Substantia nigra (tissue), 51 donors: ENCODE measurements at places on chromosomes 11 and 22.

DNA sequence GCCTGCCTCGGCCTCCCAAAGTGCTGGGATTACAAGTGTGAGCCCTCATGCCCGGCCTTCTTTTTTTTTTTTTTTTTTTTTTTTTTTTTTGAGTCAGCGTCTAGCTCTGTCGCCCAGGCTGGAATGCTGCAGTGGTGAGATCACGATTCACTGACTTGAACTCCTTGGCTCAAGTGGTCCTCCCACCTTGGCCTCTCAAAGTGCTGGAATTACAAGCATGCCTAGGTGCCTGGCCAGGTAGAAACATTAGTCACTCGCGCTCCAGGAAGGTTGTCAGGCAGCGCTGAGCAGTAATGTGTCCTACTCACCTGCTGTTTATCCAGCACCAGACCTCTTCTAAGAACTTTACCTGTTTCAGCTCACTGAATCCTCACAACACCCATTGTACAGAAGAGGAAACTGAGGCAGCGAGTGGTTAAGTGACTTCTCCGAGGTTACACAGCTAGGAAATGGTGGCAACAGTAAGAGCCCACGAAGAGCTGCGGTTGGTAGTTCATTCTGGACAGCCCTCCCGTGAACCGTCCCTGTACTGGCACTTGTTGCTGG lies 496 bp upstream of the CST6 start:
- DNase-seq: no peak

GRCh38 chr22:27748751-27749191 lies 52.8 kb downstream of the MN1 start:
- DNase-seq: no peak

DNA sequence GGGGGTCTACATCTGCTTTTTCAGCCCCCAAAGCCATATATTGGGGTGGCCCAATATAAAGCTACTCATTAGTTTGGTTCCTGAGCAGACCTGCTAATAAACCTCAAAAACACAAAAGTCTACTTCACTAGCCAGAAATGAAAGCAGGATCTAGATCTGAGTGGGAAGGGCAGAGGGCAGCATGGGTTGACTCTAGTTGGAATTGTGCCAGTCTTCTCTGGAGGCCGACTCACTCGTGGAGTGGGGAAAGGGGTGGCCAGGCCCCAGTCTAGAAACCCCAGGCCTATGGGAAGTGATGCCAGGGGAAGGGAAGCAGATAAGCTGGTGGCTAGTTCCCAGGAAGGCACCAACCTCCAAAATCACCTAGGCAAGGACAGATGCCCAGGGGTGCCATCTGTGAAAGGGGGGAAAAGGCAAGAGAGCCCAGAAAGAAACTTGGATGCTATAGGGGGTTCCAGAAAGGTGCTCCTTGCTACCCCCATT lies 5.3 kb downstream of the PATZ1 start:
- DNase-seq: no peak

GRCh38 chr11:85855341-85855656 lies at the start of gene CCDC83:
TSS of gene CCDC83 (plus strand) at chr11:85855383. CDS start at chr11:85865124, 9,741 bp downstream.
- DNase-seq: no peak

DNA sequence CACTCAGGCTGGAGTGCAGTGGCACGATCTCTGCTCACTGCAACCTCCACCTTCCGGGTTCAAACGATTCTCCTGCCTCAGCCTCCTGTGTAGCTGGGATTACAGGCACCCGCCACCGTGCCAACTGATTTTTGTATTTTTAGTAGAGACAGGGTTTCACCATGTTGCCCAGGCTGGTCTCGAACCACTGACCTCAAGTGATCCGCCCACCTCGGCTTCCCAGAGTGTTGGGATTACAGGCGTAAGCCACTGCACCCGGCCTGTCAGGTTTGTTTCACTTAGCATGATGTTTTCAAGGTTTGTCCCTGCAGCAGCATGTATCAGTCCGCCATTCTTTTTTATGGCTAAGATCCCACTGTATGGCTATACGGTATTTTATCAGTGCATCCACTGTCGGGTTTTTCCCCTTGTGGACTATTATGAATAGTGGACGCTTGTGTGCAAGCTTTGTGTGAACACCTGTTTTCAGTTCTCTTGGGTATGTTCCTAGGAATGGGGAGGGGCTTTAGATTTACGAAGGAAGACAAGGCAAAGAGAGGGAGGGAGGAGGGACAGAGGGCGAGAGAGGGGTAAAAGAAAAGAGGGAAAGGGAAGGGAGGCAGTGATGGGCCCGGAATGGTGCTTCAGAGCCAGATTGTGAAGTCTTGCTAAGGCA lies 13.9 kb upstream of the CDC42EP2 start:
- no peak for DNase-seq

- DNase-seq: no peak
Measured at GRCh38 chr22:39528080-39528661, 4.4 kb downstream of the RPS19BP1 start.

DNA sequence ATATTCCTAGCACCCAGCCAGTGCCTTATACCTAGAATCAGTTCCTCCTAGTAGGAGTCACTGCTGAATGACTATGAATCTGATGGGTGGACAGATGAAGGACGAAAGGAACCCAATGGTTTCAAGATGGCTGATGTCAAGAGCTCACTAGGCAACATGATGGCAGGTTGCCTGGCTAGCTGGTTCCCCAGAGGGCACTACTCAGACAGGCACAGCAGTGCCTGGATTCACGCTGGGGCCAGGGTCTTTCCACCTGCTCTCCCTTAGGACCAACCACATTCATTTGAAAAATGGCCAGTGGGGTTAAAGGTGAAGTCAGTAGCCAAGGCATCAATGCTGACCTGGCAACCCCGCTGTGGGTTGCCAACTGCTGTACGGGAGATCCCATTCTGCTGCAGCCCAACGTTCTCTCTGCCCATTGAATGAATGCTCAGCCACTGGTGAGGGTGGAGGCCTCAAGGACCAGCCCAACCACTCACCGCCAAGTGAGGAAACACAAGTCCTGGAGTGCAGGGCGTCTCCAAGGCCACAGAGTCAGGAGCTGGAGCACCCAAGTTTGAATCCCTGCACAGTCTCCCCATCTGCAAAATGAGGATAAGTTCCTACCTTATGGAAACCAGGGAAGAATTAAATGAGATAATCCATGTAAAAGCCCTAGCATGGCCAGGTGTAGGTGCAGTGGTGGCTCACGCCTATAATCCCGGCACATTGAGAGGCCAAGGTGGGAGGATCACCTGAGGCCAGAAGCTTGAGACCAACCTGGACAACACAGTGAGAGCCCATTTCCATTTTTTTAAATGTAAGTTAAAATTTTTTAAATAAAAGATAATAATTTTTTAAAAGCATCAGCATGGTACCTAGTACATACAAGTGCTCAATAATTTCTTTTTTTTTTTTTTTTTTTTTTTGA lies 12.4 kb downstream of the MYH9 start:
- DNase-seq: no peak

DNA sequence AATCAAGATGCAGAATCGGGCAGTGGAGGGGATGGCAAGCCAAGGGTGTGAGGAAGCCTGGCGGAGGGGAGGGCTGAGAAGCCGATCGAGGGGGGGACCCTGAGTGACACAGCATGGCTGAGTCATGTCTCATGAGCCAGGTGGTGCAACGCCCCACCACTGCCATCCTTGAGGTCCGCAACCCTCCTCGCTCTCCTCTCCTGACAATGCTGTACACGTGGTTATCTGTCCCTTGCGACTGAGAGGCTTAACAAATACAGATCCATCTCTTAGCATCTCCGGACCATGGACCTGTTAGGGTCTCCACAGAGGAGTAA lies 14.2 kb downstream of the SLC22A12 start:
- DNase-seq: no peak

GRCh38 chr11:86245369-86246292 lies 1.1 kb downstream of the EED start:
- DNase-seq: peak; percentile 2

- DNase-seq: no peak
Measured at GRCh38 chr22:26045860-26046259, 123.4 kb upstream of the SEZ6L start.

DNA sequence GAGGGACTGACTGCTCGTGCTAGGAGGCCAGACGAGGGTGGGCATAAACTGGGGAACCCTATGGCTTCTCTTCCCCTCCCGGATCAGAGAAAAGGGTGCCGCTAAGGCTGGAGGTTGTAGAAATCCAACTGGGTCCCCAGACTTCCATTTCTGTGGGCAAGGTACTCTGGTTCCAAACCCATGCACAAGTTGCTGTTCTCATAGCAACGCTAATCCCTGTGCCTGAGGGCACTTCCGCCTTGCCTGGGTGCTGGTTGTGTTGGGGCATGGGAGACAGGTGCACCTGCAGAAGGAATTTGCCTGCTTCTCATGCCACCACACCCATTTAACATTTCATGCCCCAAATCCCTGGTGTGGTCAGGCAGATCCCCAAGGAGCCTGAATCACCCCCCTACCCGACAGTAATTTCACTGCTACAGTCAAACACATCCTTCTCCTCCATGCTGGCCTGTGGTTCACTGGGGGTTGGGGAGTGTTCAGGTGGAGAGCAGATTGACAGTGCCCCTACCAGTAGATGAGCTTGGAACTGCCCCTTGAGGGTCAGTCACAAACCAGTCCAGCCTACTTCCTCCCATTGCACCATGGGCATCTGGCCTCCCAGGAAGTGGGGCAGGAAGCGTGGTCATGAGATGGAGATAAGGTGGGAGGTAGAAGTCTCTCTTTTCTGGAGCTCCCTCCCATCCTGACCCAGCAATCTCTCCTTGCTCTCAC lies 1.2 kb downstream of the C2CD2L start:
- peak; percentile 19 for DNase-seq

DNA sequence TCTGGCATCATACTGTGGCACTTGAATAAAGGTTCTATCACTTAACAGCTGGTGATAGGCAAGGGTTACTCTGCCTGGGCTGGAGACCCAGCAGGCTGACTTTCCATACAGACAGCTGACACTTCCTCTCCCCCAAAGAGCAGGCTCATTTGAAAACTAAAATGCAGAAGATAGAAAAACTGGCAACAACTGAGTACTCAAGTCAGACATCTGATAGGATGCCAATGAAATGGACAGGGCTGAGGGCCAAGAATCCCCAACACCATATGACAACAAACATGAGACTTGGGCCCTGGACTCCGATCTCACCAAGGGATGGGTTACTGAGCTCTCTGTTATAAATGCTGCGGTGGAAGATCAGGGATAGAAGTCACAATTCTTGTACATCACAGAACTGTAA lies 237.2 kb downstream of the LRRC4C start:
- peak; percentile 15 for DNase-seq

- no peak for DNase-seq
Measured at GRCh38 chr11:130909650-130910049, 6.6 kb downstream of the SNX19 start.

- DNase-seq: no peak
Measured at GRCh38 chr11:72303179-72303578, 59.2 kb upstream of the PHOX2A start.

DNA sequence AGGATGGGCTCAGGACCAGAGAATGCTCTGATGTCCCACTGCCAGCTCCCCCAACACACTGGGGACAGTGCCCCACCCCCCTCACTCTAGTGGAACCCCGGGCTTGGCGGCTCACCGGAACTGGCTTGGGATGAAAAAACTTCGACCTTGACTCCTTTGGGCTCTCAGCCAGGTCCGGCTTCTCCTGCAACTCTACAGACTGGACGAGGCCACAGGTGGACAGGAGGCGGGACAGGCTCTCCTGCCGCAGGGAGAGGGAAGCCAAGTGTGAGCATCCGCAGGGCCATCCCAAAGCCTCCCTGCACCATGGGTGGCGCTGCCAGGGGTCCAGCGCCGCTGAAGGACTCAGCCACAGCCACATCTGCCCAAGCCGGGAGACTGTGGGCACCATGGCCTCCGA lies 3.7 kb downstream of the RRP7A start:
- DNase-seq: no peak

DNA sequence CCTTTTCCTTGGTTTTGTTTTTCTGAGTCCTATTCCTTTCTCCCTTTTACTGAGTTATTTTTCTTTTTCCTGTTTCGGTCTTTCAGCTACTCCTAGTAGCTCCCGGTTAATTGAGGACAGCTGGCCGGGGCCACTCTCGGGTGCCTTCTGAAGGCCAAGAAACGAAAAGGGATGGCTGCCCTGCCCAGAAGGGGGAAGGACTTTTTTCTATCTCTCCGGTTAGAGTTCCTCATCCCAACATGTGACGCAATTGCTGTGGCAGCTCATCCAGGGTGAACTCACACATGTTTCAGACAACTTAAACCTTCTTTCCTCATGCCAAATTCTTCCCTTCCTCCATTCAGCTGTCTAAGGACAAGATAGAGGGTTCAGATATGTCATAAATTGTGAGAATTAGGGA lies 83.6 kb downstream of the PIWIL4 start:
- DNase-seq: peak; percentile 19

- DNase-seq: no peak
Measured at GRCh38 chr11:65471447-65471891, 27.4 kb upstream of the MALAT1 start.

DNA sequence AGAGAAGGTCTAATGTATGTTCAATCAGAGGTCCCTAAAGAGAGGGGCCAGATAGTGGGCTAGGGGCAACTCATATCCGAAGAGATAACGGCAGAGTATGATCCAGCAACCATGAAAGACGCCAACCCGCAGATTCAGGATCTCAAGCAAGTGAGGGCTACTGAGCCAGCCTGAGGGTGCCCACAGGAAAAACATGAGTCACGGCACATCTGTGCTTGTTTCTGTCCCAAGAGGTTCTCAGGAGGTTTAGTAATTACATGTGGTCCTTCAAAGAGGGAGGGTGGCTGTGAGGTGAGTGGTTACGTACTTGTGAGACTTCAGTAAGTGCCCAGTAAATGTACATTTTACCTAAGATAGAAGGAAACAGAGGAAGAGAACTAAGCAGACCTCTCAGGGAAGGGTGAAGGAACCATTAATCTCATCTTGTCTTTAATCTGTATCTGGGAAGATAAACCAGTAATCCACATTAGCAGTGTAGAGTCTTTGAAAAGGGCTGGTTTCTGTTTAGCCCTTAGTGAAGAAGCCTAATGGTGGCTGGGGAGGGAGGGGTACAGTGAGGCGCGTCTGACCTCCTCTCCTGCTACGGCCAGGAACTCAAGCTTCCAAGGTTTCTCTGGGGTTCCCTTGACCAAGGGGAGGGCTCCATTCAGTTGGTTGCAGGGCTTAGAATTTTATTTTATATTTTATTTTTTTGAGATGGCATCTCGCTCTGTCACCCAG lies 10.2 kb downstream of the SIRT3 start:
- no peak for DNase-seq

GRCh38 chr11:8342821-8343681 lies 79.4 kb upstream of the LMO1 start:
- DNase-seq: no peak

DNA sequence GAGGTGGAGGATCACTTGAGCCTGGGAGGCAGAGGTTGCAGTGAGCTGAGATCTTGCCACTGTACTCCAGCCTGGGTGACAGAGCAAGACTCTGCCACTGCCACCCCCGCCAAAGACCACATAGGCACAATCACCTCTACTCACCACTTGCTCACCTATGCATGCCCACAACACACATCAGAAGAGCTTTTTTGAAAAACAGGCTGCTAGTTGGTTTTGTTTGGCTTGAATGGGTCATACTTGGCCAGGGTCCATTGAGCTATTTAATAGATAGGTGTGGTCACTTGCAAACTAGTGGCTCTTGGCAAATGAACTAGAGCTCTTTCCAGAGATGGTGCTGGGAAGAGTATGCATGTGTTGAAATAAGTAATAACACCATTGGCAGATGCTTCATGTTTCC lies 80.1 kb downstream of the EMSY start:
- DNase-seq: no peak
